ENCODE measurements at places on chromosomes 7 and 10. TPM values are rescaled to one million over a fixed set of nuclear protein-coding genes. Genes with fewer than 3 reads are reported as not detected.

The PIP gene
- not detected for total RNA-seq

The INMT gene
- total RNA-seq: not detected

- H3K4me1 ChIP-seq: no peaks in the 10 kb centered on the region
- no peak overlapping the region for H3K4me3 ChIP-seq
- H3K36me3 ChIP-seq: no peaks in the 10 kb centered on the region
- DNase-seq: no peak
- no peaks in the 10 kb centered on the region for H3K27me3 ChIP-seq
- no peak overlapping the region for H3K27ac ChIP-seq
Measured at GRCh38 chr7:104541897-104542296, 213.5 kb downstream of the LHFPL3 start.

The ARHGEF5 gene
- 40.0 TPM for total RNA-seq

- H3K4me1 ChIP-seq: no peaks in the 10 kb centered on the region
- H3K27me3 ChIP-seq: no peaks in the 10 kb centered on the region
- no peak overlapping the region for H3K27ac ChIP-seq
- no peak for DNase-seq
Measured at GRCh38 chr10:36188080-36188453, 546.0 kb upstream of the FZD8 start.

DNA sequence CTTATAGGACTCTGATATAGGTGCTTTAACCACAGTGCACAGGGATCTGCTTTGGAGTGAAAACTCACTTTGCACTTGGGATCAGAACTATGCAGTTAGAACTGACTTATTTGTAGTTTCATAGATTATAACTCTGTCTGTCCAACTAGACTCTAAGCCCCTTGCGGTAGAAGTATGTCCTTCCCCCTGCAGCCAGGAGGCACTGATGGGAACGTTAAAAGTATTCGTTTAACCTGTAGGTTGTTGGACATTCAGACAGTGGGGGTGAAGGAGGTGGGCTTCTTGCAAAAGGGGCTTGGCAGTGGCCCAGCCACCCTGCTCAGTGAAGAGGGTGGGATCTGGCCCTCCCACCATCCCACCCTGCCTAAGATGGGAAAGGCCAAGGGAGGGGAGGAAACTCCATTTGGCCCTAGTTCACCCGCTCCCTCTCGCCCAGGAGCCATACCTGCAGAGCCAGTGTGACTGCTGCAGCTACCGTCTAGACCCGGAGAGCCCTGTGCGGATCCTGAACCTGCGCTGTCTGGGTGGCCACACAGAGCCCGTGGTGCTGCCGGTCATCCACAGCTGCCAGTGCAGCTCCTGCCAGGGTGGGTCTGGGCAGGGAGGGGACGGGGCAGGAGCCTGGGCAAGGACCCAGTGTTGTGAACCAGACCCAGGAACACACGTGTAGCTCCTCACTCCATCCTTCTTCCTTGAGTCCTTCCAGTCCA, 5.7 kb upstream of the ZNF862 start:
- H3K27ac ChIP-seq: no peak overlapping the region
- no peak overlapping the region for H3K4me3 ChIP-seq
- DNase-seq: no peak
- no peaks in the 10 kb centered on the region for H3K36me3 ChIP-seq

The DPP6 gene
- not detected for total RNA-seq

DNA sequence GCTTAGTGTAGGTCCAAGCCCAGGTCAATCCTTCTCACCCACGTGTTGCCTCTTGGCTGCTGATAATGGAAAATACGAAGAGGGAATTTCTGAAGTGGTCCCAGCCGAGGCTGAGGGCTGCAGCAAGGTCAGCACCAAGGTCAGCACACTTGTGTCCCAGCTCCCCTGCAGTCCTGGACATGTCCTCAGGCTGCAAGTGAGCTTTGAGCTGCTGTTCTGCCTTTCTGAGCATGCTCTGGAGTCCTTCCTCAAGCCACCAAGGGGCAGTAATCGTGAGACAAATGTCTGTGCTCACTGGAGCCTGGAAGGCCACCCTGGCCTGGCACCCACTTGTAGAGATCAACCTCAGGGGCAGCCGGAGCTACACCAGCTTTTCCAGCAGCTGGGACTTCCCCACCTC, 28.3 kb downstream of the DRGX start:
- no peak overlapping the region for H3K4me3 ChIP-seq
- H3K4me1 ChIP-seq: no peaks in the 10 kb centered on the region
- H3K27me3 ChIP-seq: peaks cover 40% of the 10 kb centered on the region
- no peaks in the 10 kb centered on the region for H3K36me3 ChIP-seq
- DNase-seq: no peak
- H3K27ac ChIP-seq: no peak overlapping the region

DNA sequence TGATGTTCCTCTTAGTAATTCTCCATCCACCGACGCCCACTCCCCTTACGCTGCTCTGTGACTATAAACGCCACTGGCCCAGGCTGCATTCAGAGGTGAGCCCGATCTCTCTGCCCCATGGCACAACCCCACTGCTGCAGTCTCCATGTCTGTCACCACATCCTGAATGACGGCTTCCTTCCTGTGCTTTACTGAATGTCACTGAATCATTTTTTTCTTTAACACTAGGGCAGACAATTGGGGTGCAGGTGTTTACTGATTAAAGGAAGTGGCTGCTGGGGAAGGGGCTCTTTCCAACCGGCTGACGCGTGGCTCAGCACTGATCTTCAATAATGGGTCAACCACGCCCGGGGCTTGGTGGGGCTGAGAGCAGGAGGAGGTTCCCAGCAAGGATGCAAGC, 208.3 kb downstream of the USP6NL start:
- no peak for DNase-seq
- H3K4me1 ChIP-seq: no peaks in the 10 kb centered on the region
- peaks cover 51% of the 10 kb centered on the region for H3K27me3 ChIP-seq
- no peak overlapping the region for H3K4me3 ChIP-seq
- H3K36me3 ChIP-seq: no peaks in the 10 kb centered on the region
- no peak overlapping the region for H3K27ac ChIP-seq

- DNase-seq: no peak
- H3K36me3 ChIP-seq: no peaks in the 10 kb centered on the region
- no peak overlapping the region for H3K27ac ChIP-seq
- no peaks in the 10 kb centered on the region for H3K27me3 ChIP-seq
- no peak overlapping the region for H3K4me3 ChIP-seq
Measured at GRCh38 chr7:121957626-121958025, 84.7 kb downstream of the PTPRZ1 start.

GRCh38 chr10:8183241-8183704, 128.8 kb downstream of the GATA3 start:
- H3K27me3 ChIP-seq: no peaks in the 10 kb centered on the region
- H3K4me3 ChIP-seq: peak overlapping the region; percentile 38
- peaks cover 28% of the 10 kb centered on the region for H3K4me1 ChIP-seq
- H3K36me3 ChIP-seq: no peaks in the 10 kb centered on the region
- DNase-seq: peak; percentile 81

- H3K4me3 ChIP-seq: no peak overlapping the region
- no peak overlapping the region for H3K27ac ChIP-seq
- H3K27me3 ChIP-seq: no peaks in the 10 kb centered on the region
- H3K36me3 ChIP-seq: no peaks in the 10 kb centered on the region
- peaks cover 29% of the 10 kb centered on the region for H3K4me1 ChIP-seq
Measured at GRCh38 chr10:24708081-24708480, 15.6 kb downstream of the ARHGAP21 start.

- H3K4me3 ChIP-seq: no peak overlapping the region
- DNase-seq: no peak
- H3K4me1 ChIP-seq: peaks cover 3% of the 10 kb centered on the region
- H3K36me3 ChIP-seq: no peaks in the 10 kb centered on the region
- H3K27ac ChIP-seq: no peak overlapping the region
Measured at GRCh38 chr7:157494506-157495176, 157.8 kb downstream of the DNAJB6 start.

DNA sequence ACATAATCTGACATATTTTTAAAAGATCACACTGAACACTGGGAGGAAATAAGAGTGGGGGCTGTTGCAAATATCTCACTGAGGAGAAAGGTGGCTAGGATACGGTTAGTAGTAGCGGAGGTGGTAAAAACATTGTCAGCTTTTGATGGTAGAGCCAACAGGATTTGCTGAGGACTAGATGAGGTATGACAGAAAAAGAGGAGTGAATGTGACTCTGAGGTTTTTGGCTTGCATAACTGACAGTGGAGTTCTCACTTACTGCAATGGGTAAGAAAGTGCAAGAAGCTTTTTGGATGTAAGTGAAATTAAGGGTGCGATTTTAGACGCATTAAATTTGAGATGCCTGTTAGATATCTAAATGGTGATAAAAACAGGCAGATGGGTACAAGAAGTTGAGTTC, 102.0 kb upstream of the MBL2 start:
- H3K4me1 ChIP-seq: no peaks in the 10 kb centered on the region
- H3K4me3 ChIP-seq: no peak overlapping the region
- H3K27ac ChIP-seq: no peak overlapping the region
- H3K27me3 ChIP-seq: no peaks in the 10 kb centered on the region
- no peak for DNase-seq

GRCh38 chr7:34751725-34752643, 94.0 kb downstream of the NPSR1 start:
- no peak overlapping the region for H3K27ac ChIP-seq
- H3K4me3 ChIP-seq: no peak overlapping the region
- H3K36me3 ChIP-seq: no peaks in the 10 kb centered on the region
- H3K27me3 ChIP-seq: no peaks in the 10 kb centered on the region

DNA sequence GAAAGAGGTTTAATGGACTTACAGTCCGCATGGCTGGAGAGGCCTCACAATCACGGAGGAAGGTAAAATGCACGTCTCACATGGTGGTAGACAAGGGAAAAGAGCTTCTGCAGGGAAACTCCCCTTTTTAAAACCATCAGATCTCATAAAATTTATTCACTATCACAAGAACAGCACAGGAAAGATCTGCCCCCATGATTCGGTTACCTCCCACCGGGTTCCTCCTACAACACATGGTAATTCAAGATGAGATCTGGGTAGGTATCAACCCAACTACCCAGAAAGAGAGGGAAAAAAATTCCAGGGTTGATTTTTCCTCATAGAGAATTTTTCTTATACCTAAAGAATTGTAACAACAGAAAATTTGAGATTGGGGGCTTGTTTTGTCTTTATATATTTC, 13.9 kb downstream of the RAPGEF5 start:
- no peaks in the 10 kb centered on the region for H3K36me3 ChIP-seq
- no peak overlapping the region for H3K27ac ChIP-seq
- DNase-seq: no peak

The CPA2 gene
- total RNA-seq: not detected

The TLX1 gene
- not detected for total RNA-seq

The ZCWPW1 gene
- 7.4 TPM for total RNA-seq

DNA sequence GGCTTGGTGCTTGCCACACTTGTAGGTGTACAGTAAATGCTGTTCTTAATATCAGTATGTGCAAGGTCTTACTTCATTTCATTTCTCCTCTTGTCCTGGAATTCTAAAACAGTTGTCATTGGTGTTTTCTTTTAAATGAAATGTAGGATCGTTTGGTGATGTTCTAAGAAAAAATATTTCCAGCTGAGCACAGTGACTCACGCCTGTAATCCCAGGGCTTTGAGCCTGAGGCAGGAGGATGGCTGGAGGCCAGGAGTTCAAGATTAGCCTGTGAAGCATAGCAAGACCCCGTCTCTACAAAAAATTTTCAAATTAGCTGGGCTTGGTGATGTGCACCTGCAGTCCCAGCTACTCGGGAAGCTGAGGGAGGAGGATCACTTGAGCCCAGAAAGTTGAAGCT, 32.6 kb upstream of the ELN start:
- H3K27ac ChIP-seq: no peak overlapping the region
- no peaks in the 10 kb centered on the region for H3K27me3 ChIP-seq
- no peaks in the 10 kb centered on the region for H3K4me1 ChIP-seq
- no peak overlapping the region for H3K4me3 ChIP-seq
- H3K36me3 ChIP-seq: no peaks in the 10 kb centered on the region
- no peak for DNase-seq

Data from PC-9 (cell line).